ENCODE measurements at places on chromosomes 7 and 10.

DNA sequence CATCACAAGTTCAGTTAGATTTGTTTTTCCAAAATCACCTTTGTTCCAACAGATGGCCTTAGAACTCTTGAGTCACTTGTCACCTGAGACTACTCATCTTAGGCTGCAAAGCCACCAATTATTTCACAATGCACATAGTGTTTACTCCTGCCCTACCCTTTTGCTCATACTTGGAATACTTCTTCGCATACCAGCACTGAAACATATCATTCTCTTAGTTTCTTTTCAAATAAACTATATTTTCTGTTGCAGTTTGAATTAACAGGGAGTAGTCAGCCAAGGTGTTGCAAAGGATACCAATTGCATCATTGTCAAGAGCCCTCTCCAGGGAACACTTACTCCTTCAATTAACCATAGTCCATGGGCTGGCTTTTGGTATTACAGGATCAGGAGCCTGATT lies 71.0 kb downstream of the CASD1 start:
- DNase-seq = no peak

GRCh38 chr10:13270877-13271551 lies 28.9 kb downstream of the PHYH start:
- DNase-seq = peak; percentile 22

- DNase-seq = no peak
Observed at GRCh38 chr10:88530629-88531391, 52.3 kb downstream of the RNLS start.

GRCh38 chr7:66697449-66698438 lies 42.8 kb upstream of the RABGEF1 start:
- peak; percentile 37 for DNase-seq

- no peak for DNase-seq
Observed at GRCh38 chr10:69969977-69970376, 82.7 kb upstream of the MACROH2A2 start.

- peak; percentile 61 for DNase-seq
Observed at GRCh38 chr10:75191821-75192568, 18.6 kb upstream of the VDAC2 start.

DNA sequence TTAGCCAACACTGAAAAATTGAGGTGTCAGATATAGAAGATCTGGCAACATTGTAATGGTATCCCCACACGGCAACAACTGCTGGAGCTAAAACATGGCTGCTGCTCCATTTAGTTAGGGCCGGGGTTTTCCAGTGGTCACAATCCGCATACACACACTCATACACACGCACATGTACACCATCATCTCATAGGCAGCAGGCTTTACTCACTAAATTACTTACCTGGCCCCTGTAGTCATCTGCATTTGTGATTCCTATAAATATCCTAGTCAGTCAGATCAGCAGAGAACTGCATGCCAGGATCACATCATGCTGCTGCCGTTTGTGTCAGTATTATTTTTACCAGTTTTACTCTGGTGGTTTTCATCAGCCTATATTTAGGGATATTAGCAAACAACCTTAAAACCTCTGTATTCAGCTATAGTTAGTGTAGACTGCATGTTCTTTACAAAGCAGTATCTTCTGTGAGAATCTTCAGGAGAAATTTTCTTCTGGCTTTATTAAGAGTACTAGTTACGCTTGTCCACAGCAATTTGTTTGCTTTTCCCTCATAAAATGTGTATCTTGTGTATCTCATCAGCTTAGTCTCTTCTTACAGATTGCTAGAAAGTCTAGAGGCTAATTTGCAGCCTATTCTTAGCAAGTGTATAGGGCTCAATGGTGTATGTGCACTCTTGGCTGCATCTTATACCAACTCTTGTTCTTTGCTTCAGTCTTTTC lies 38.3 kb upstream of the PTPN12 start:
- peak; percentile 20 for DNase-seq

- no peak for DNase-seq
Observed at GRCh38 chr10:27699776-27700175, 45.8 kb downstream of the MKX start.

DNA sequence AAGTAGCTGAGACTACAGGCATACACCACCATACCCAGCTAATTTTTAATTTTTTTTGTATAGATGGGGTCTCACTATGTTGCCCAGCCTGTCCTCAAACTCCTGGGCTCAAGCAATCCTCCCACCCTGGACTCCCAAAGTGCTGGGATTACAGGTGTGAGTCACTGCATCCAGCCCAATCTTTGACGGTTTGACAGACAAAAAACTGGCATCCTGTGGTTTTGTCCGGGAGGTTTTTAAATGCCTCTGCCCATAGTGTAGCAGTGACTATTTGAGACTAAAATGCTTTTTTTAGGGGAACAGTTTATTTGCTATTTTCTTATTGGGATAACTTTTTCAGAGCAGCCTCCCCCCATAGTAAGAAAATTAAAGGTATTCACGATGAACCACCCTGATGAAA lies 523.7 kb upstream of the GALNT17 start:
- DNase-seq = no peak

GRCh38 chr7:48245751-48246472 lies 74.7 kb downstream of the ABCA13 start:
- no peak for DNase-seq

DNA sequence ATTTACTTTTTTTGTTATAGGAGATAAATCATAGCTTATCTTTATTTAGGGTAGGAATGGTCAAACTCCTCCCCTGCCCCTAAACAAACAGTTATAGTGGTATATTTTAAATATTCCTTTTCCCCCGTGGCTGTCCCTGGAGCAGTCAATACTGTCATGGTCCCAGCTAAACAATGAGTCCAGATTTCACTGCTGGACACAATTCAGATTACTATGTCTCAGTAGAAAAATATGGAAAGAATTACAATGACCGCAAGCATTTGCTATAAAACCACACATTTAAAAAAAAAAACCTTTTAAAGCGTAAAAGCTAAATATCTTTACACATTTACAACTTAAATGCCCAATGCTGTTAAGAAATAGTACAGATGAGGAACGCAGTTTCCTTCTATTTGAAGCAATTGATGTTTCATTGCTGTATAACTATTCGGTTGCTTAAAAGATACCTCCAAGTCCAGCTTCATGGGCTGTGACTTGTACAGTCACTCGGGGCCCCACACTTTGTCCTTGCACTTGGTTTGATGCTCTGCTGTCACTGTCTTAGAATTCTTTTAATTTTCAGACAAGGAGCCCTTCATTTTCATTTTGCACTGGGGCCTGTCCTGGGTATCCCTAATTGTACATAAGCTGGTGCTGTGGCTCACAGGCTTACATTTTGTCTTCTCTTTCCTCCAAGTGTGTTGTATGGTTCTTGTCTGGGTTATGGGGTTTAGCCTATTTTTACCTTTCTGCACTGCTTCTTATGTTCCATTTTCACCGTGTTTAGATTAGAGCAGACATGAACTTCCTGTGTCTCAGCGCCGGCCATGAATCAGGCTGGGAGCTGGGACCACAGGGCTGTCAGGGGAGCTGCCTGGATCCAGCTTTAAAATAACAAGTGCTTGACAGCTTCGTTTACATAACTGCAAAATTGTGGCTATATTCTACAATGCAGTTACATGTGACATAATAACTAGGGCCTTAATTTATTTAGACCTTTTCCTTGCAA lies 530.2 kb upstream of the FZD8 start:
- DNase-seq = no peak

GRCh38 chr10:85618841-85619240 lies 747.8 kb downstream of the GRID1 start:
- DNase-seq = no peak

DNA sequence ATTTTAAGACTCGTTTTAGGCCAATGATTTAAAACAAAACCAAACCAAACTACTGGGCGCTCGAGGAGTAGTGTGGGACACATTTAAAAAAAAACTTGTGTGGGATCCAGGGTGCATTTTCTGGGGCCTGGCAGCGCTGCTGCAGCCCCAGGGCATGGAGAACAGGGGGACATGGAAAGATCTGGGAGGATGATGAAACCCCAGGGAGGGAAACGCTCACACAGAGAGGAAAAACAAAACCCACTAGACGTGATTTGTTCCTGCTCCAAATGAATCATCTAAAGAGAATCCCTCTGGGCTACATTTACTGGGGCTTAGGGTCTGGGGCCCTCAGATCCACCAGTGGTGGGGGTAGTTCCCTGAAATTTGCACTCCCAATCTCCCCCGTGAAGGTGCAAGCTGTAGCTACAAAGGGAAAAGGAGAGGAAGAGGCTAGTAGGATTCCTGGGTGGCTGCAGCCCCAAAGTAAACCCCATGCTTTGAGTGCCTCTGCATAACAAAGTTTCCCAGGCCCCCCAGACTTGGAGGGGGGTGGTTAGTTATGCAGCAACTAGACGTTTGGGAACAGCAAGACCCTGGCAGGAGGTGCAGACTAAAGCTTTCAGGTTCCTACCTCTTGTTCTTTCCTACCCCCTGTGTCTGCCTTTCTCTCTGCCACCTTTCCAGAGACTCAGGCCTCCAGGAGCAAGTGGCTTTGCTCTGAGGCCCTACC lies 14.5 kb upstream of the HOXA13 start:
- no peak for DNase-seq

GRCh38 chr7:138395763-138396162 lies 64.3 kb upstream of the TRIM24 start:
- DNase-seq = no peak

DNA sequence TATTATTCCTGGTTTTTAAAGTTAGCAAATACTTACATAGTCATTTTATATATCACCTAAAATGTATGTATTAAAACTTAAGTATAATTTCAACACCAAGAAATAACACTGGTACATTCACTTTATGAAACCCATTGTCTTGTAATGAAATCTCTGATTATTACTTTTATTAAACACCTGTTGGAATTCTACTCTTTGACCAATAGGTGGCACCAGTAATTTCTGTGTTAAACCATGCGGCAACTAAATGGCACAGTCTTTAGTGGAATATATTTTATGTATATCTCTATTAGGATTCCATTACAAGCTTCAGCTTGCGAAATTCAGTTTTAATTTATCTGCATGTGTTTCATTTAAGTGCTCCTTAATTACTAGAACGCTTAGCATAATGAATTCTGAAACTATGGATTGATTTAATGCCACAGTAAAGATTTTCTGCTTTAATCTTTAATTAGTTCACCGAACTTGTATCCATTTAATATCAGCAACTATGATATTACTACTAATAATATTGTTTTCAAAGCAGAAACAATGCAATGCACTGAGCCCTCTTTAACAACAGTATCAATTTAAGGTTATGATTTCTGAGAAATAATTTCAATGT lies 181.3 kb downstream of the MAGI2 start:
- peak; percentile 22 for DNase-seq

DNA sequence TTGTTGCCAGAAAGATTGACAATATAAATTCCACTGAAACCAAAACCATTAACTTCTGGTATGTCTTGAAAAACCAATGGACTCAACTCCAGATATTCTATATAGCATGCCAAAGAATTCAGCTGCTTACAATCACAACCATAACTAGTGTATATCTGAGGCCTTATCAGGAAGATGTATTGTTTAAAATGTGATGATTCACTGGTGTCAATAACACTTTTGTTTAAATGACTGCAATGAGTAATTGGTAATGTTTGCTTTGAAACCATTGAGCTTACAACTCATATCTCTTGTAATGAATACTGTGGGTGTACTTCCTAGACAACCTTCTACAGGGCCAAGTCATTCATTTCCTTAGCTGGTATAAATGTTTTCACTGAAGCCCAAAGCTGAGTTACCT lies 727.9 kb upstream of the KCND2 start:
- DNase-seq = no peak

DNA sequence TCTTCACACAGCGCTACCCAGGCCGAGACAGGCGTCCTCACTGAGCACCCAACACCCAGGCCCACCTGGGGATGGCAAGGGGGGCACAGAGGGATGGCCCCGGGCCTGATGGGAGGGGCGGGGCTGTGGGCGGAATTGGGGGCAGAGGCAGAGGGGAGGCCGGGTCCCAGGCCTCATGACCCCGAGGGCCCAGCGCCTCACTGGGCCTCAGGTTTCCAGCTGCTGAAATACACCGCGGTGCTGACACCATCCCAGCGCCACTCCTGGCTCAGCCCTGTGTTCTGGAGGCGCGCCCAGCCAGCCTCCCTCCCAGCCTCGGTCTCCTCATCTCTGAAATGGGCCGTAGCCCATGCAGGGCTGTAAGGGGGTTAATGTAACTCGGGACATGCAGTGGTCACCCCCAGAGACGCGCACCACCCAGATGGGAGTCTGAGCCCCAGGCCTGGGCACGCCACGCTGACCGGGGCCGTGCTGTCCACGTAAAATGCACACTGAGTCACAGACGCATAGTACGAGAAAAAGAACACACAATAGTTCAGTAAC lies 82.3 kb downstream of the UNCX start:
- no peak for DNase-seq

DNA sequence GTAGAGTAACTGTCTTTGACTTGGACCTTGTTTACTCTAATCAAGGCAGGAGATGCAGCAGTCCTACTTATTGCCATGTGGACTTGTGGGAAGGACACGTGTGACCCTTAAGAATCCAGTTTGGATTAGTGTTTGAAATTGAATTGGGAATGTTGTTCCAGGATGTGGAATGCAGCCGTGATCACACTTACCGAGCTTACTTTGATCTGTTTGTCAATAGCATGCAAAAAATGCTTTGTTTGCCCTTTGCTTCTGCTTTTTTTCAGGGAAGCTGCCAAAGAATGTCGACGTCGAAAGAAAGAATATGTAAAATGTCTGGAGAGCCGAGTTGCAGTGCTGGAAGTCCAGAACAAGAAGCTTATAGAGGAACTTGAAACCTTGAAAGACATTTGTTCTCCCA lies 84.7 kb downstream of the CREM start:
- no peak for DNase-seq

DNA sequence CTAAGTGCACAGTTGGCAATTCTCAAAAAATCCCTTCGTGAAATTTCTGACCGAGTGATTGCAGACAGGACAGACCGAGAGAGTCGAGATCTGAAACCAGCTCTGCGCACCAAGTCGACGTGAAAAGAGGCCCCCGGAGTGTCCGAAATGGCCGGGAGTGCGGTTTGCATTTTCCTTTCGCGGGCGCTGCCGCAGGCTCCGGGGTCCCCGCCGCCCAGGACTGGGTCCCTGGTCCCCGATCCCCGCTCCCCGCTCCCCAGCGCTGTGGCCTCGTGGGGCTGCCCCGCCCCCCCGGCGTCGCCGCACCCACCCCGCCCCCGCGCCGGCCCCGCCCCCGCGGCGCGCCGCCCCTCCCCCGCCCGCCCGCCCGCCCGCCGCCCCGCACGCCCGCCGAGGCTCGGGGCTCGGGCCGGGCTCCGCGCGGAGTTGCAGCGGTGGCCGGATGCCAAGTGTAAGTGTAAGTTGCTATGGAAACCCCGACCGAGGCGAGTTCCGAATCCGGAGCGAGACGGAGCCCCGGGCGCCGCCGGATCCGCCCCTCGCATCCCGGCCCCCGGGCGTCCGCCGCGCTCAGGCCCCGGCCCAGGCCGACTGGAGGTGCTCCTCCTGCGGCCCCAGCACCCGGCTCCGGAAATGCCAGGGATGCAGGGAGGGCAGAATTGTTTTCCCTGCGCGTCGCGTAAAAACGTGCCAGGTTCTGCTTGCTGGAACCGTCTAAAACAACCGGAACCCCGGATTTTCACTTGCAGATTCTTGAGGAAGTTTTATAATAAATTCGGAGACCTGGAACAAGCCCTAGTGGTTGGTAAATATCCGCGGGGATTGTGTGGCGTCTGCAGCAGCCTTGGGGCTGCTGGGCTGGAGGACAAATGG lies 4.6 kb downstream of the BMI1 start:
- DNase-seq = peak; percentile 81

All from K562 (cell line).